ENCODE measurements at places on chromosomes 5 and 9.

DNA sequence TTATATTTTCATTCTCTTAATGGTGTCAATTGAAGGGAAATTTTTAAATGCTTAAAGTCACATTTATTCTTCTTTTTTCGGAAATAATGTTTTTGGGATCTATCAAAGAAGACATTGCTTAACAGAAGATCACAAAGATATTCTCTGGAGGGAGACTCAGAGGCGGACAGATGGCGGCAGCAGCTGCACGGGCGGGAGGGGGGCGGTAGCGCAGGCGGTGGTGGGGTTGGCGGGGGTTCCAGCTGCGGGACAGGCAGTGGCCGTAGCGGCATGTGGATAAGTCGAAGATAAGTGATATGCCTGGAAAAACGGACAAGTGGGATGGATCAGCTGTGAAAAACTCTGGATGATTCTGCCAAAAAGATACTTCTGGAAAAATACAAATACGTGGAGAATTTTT, 31.6 kb upstream of the ZDHHC11B start:
- DNase-seq = no peak
- H3K4me1 ChIP-seq = no peaks in the 10 kb centered on the region
- no peaks in the 10 kb centered on the region for H3K36me3 ChIP-seq

GRCh38 chr9:38213631-38214299, 144.7 kb upstream of the SHB start:
- H3K4me1 ChIP-seq = no peaks in the 10 kb centered on the region
- H3K4me3 ChIP-seq = no peak overlapping the region
- DNase-seq = no peak
- H3K36me3 ChIP-seq = no peaks in the 10 kb centered on the region
- H3K27me3 ChIP-seq = no peaks in the 10 kb centered on the region
- no peak overlapping the region for H3K27ac ChIP-seq

- no peak overlapping the region for H3K27ac ChIP-seq
- no peak for DNase-seq
- no peaks in the 10 kb centered on the region for H3K36me3 ChIP-seq
- no peaks in the 10 kb centered on the region for H3K4me1 ChIP-seq
Observed at GRCh38 chr5:100872408-100873190, 30.5 kb downstream of the ST8SIA4 start.

- no peaks in the 10 kb centered on the region for H3K27me3 ChIP-seq
- no peaks in the 10 kb centered on the region for H3K36me3 ChIP-seq
- no peak overlapping the region for H3K4me3 ChIP-seq
- H3K4me1 ChIP-seq = no peaks in the 10 kb centered on the region
- no peak overlapping the region for H3K27ac ChIP-seq
Observed at GRCh38 chr9:114953959-114954358, 23.6 kb upstream of the TNFSF8 start.

GRCh38 chr9:136714096-136714892, 1.9 kb downstream of the DIPK1B start:
- DNase-seq = peak; percentile 20
- H3K4me3 ChIP-seq = no peak overlapping the region
- peaks cover 3% of the 10 kb centered on the region for H3K4me1 ChIP-seq
- no peaks in the 10 kb centered on the region for H3K27me3 ChIP-seq
- H3K36me3 ChIP-seq = no peaks in the 10 kb centered on the region
- no peak overlapping the region for H3K27ac ChIP-seq

GRCh38 chr5:120354126-120354525, 110.0 kb upstream of the PRR16 start:
- H3K27me3 ChIP-seq = no peaks in the 10 kb centered on the region
- H3K36me3 ChIP-seq = no peaks in the 10 kb centered on the region
- no peak for DNase-seq
- H3K27ac ChIP-seq = no peak overlapping the region

DNA sequence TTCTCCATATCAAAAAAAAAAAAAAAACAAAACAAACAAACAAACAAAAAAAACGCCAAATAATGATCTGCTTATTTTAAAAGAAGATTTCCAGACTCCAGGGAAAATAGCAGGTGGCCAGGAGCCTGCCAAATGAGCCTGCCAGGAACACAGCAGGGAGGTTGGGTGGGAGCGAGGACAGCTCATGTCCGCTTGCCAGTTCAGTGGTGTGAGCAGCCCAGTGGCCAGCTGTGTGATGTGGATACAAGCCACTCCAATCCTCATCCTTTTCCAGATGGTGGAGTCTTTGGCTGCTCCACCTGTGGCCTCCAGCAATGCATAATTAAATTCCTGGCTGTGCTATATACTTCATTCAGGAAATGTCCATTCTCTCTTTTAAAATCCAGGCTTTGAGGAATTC, 1025.1 kb upstream of the C9orf72 start:
- H3K4me1 ChIP-seq = no peaks in the 10 kb centered on the region
- no peaks in the 10 kb centered on the region for H3K36me3 ChIP-seq
- H3K27me3 ChIP-seq = no peaks in the 10 kb centered on the region
- peak; percentile 19 for DNase-seq

- H3K27me3 ChIP-seq = no peaks in the 10 kb centered on the region
- no peak for DNase-seq
- H3K4me1 ChIP-seq = no peaks in the 10 kb centered on the region
- no peak overlapping the region for H3K4me3 ChIP-seq
- H3K27ac ChIP-seq = no peak overlapping the region
- H3K36me3 ChIP-seq = no peaks in the 10 kb centered on the region
Observed at GRCh38 chr9:91571036-91571435, 147.4 kb upstream of the NFIL3 start.

- H3K4me1 ChIP-seq = no peaks in the 10 kb centered on the region
- no peak overlapping the region for H3K27ac ChIP-seq
- no peak overlapping the region for H3K4me3 ChIP-seq
- H3K27me3 ChIP-seq = peaks cover 77% of the 10 kb centered on the region
Observed at GRCh38 chr5:73442996-73443627, 5.5 kb downstream of the FOXD1 start.

DNA sequence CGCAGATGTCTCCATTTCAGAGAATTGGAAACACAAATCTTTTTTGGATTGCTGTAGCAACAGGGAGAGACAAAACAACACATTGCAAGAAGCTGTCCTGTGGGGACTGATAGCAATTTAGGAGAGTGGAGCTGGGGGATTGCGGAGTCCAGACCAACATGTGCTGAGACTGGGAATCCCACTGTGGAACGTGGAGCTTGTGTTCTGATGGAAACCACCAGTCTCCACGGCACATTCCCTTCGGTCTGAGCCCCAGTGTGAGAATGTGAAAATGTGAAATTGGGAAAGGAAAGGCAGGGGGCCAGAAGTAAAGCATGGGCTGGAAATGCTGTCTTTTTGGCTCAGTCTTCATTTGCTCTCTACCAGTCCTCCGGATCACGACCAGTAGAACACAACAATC, 348.8 kb upstream of the TNC start:
- no peaks in the 10 kb centered on the region for H3K36me3 ChIP-seq
- DNase-seq = no peak
- no peaks in the 10 kb centered on the region for H3K27me3 ChIP-seq
- H3K4me3 ChIP-seq = no peak overlapping the region
- no peaks in the 10 kb centered on the region for H3K4me1 ChIP-seq

DNA sequence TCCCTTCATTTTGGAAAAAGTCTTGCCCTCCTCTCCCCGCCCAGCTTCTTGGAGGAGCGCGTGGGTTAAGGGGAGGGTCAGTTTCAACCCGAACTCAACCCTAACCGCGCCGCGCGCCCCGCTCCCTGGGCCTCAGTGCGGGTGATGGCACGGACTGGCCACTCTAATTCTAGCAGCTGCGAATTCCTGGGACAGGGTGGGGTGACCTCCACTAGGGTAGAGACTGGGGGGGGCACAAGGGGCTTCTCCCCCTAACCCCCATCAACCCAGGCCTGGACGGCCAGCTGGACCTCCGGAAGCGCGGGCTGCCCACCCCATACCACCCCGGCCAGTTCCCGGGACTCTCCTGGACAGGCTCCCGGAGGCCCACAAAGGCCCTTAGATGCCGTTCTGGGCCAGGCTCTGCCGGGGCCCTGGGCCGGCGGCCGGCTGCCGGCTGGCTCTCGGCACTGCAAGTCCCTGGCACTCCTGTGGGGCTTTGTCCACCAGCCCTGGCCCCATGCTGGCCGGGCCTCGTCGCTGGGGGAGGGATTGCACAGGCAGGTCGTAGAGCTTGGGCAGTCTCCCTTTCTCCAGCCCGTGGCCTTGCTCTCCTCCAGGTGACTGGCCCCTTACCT, 7.2 kb upstream of the PSD2 start:
- DNase-seq = peak; percentile 80
- H3K4me3 ChIP-seq = no peak overlapping the region
- no peaks in the 10 kb centered on the region for H3K4me1 ChIP-seq
- H3K27ac ChIP-seq = no peak overlapping the region

DNA sequence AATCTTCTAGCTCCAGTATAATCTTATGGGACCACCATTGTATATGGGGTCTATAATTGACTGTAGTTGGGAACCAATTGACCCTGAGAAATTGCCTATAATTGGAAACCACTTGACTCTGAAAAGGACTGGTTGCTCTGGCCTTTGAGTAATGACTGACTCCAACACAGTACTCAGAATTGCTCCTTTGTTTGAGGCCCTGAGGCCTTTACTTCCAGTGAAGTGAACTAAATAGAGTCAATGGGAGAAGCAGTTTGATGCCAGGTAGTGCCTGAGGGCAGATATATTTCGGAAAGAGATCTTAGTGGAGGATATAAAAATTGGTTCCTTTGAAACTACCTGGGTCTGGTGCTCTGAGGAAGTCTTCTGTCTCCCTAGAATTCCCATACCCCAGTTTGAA, 16.0 kb upstream of the TMEM171 start:
- no peak overlapping the region for H3K27ac ChIP-seq
- H3K4me3 ChIP-seq = no peak overlapping the region
- no peak for DNase-seq
- H3K36me3 ChIP-seq = no peaks in the 10 kb centered on the region
- no peaks in the 10 kb centered on the region for H3K4me1 ChIP-seq
- H3K27me3 ChIP-seq = no peaks in the 10 kb centered on the region

- H3K4me3 ChIP-seq = no peak overlapping the region
- H3K27ac ChIP-seq = no peak overlapping the region
- no peaks in the 10 kb centered on the region for H3K27me3 ChIP-seq
- H3K36me3 ChIP-seq = no peaks in the 10 kb centered on the region
- DNase-seq = no peak
Observed at GRCh38 chr5:10836986-10837385, 76.0 kb upstream of the DAP start.

DNA sequence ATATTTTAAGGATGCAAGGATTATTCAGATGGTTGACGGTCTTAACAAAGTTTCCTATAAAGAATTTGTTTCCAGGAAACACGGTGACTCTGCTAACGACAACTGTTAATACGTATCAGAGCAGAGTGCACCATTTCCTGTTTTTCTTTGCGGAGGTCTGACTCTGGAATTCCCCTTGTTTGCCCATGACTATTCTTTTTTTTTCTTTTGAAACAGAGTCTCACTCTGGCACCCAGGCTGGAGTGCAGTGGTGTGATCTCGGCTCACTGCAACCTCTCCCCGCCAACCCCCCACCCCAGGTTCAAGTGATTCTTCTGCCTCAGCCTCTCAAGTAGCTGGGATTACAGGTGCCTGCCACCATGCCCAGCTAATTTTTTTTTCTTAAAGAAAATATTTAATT, 115.9 kb downstream of the CDC42SE2 start:
- no peaks in the 10 kb centered on the region for H3K4me1 ChIP-seq
- no peak overlapping the region for H3K27ac ChIP-seq
- no peak for DNase-seq
- H3K36me3 ChIP-seq = no peaks in the 10 kb centered on the region
- H3K4me3 ChIP-seq = no peak overlapping the region

DNA sequence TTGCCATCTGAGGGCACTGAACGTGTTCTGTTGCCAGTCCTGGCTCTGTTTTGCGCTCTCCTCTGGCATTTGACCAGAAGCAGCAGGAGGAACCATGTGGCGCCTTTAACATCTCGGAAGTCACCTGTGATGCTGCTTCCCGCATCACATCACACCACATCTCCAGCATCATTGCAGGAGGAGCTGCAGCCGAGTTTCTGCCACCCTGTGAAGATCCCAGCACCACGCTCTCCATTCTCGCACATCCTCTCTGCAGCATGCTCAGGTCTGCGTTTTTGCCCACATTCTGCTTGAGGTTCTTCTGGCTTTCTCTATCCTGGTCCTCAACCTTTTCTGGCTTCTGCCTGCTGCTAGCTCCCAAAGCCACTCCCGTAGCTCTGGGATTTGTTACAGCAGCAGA, 11.0 kb upstream of the IRX4 start:
- no peak overlapping the region for H3K4me3 ChIP-seq
- H3K36me3 ChIP-seq = no peaks in the 10 kb centered on the region
- H3K27me3 ChIP-seq = no peaks in the 10 kb centered on the region
- no peaks in the 10 kb centered on the region for H3K4me1 ChIP-seq
- H3K27ac ChIP-seq = no peak overlapping the region

DNA sequence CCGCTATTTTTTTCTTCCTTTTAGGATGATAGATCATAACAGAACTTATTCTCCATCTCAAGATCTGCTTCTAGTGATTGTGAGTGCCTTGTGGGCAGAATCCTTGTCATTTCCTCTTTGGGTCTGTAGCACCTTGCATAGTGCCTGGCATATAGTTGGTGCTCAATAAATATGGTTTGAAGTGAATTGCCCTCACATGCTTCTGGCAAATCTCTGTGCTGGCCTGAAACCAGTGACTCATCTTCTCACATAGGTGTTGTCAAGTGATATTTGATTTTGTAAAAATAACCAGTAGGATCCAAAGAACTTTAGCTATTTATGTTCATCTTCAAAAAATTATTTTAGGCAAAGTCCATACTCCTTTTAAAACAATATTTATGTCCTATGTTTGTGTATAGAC, 86.7 kb downstream of the GABRG2 start:
- DNase-seq = no peak
- no peak overlapping the region for H3K4me3 ChIP-seq
- H3K27ac ChIP-seq = no peak overlapping the region

DNA sequence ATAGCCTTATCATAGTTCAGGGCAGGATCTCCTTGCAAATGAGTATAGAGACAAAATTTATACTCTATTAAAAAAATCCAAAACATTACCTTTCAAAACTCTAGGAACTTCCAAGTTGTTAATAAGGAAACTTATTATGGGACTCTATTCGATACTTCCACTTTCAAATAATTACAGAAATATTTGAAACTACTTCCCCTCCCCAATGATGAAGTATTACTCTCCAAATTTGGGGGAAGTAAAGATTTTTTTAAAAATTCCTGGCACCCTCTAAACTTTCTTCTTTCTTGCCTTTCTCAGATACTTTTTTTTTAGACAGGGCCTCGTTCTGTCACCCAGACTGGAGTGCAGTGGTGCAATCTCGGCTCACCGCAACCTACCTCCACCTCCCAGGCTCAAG, 35.1 kb downstream of the ANXA2R start:
- H3K36me3 ChIP-seq = no peaks in the 10 kb centered on the region
- no peak for DNase-seq
- no peaks in the 10 kb centered on the region for H3K4me1 ChIP-seq
- H3K27me3 ChIP-seq = peaks cover 80% of the 10 kb centered on the region
- no peak overlapping the region for H3K4me3 ChIP-seq

- H3K4me1 ChIP-seq = no peaks in the 10 kb centered on the region
- no peak overlapping the region for H3K27ac ChIP-seq
- DNase-seq = no peak
Observed at GRCh38 chr9:95177617-95178016, 139.9 kb downstream of the FANCC start.

DNA sequence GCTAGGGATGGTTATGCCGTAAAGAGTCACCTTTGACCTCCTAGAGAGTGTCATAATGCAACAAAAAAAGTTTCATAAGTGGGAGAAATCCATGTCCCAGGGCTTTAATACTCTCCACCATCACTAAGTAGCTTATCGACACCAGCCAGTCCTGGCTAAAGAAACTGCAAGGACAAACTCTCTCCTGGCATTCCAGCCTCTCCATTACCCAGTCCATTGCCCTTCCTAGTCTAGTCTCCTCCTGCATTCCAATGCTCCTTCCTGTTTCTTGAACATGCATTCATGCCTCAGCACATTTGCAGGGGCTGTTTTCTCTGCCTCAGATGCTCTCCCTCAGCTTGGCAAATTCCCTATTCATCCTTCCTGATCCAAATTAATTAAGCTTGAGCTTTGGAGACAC, 364.1 kb downstream of the BRINP1 start:
- H3K27me3 ChIP-seq = no peaks in the 10 kb centered on the region
- no peaks in the 10 kb centered on the region for H3K36me3 ChIP-seq
- DNase-seq = no peak

Measured in pancreas (tissue), 10 donors.